Erythroblast (primary cell): ENCODE measurements at places on chromosomes 5 and 9.

- no peak for DNase-seq
These were observed 117.7 kb upstream of the ACTBL2 start for GRCh38 chr5:57600321-57600720.

DNA sequence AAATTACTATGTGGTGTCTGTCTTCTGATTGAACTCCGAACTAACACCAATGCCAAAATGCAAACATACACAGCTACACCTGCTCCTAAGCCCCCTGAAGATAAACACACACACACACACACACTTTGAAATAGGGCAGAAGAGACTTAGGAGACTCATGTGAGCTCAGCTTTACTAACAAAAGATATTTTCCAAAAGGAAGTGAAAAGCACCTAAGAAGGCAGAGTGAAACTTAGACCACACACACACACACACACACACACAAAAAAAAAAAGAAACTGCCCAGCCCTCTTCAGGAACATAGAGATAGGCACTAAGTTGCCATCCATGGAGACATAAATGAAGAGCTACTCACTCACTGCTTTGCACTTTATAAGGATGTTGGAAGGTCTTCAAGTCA, 45.2 kb upstream of the APC start:
- no peak for DNase-seq

GRCh38 chr9:133126697-133127339, 5.8 kb upstream of the RALGDS start:
- no peak for DNase-seq

DNA sequence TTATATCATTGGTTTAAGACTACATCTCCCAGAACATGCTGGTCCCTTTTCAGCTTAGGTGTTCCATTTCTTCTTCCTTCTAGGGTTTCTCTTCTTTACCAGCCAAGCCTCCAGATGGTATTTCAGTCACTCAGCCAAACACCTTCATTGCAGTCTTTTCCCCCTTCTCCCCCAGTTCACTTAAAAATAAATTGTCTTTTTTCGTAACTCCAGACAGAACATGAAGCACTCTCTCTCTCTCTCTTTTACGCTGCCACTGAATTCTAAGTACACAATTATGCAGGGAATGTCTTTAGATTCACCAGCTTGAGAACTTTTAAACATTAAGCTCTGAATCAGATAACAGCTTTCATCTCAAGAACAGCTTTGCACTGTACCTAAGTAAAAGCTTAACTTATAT, 419.7 kb upstream of the BRINP1 start:
- no peak for DNase-seq

DNA sequence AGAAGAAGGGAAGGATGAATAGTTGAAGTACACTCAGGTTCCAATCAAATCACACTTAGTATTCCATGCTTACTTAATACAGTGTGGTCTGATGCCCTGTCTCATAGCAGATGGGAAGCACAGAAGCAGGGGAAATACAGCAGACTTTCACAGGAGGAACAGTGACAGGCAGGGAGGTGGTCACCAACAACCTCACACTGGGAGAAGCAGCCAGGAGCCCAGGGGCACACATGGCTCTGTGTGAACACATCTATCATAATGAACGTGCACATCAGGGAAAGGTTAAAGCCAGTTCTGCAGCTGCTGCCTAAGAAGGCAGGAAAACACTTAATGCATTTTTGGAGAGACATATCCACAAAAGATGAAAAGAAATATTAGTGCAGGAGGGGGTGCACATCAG, 312.3 kb downstream of the MED10 start:
- DNase-seq = no peak

DNA sequence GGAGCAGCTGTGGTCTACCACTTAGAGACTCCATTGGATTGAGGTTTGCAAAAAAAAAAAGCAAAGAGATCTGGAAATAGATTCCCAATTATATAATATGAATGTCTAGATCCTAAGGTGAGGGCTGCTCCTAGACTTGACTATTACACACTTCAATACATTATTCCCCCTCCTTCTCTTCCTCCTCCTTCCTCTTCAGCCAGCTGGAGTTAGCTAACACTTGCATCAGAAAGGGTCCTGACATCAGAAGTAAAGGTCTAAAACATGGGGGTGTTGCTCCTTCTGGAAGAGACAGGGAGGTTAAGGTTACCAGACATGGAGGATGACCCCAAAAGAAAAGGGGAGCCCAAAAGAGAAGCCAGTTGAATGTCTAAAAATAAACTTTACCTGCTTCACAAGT, 12.9 kb upstream of the NR3C1 start:
- no peak for DNase-seq

DNA sequence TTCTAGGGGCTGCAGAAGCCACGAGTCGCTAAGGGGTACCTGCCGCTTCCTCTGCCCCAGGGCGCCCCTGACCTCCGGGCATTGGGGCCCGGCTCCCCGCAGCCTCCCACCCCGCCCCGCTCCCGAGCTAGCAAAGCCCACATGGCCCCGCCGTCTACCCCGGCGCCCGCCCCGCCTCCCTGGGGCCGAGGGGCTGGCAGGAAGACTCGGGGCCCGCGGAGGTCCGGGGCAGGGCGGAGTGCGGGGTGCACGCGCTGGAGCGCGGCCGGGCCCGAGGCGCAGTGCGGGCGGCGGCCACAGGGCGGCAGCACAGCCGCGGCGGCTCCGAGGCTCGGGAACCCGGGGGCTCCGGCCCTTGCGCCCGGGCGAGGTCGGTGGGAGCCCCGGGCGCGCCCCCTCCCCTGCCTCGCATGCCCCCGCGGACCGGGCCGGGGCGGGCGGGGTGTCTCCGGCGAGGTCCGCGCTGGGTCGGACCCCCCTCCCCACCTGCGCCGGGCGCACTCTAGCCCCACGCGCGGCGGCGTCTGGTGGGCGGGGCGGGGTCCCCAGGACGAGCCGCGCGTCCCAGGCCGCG, 6.7 kb downstream of the NRARP start:
- DNase-seq = peak; percentile 61

GRCh38 chr5:61637566-61637965, 305.5 kb downstream of the ZSWIM6 start:
- no peak for DNase-seq

DNA sequence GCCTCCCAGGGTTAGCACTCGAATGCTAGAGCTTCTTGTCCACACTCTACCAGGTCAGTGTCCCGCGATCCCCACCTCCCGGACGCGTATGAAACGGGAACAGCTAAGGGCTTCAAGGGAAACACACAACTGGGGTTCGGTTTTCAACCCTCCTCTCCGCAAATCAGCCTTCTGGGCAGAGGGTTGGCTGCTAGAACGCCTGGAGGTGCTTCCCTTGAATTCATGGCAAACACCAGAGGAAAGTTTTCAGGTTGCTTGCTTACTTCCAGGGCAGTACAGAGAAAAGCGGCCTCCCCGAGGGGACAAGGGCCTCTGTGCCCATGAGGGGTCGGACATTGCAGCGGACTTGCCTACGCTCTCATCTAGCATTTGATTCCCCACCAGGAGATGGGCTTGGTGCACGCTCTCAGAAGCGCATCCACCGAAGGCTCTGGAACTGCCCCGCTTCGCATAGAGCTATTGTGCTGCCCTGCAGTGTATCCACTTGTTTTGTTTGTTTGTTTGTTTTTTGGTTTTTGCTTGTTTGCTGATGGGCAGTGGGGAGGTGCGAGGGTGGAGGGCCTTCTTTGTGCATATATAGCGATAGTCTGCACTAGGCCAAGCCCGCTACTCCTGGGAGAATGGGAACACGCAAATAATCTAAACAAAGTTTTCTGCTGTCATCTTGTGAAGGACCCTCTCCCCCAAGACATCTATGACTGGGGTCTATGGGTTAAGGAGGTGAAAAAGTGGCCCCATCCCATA, 1.3 kb upstream of the DMRT3 start:
- DNase-seq = no peak

DNA sequence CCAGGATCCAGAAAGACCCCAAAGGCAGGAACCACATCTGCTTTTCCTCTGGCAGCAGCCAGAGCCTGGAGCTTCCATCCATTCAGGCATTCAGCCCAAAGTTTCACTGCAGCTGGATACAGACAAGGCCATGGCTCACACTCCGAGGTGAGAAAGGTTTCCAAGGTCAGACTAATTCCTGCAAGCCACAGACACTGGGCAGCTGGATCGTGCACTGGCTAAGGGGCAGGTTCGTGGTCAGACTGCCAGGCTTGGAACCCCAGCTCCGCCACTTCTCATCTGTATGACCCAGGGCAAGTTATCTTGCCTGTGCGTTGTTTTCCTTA, 36.9 kb downstream of the SPOCK1 start:
- DNase-seq = no peak

GRCh38 chr5:65364907-65365306, 116.8 kb downstream of the ADAMTS6 start:
- no peak for DNase-seq
